Activated CD4-positive, CD25-positive, alpha-beta regulatory T cell (primary cell): ENCODE measurements at places on chromosomes 3 and 15.

GRCh38 chr15:83871808-83872559, 218.1 kb downstream of the ADAMTSL3 start:
- no peak for DNase-seq

DNA sequence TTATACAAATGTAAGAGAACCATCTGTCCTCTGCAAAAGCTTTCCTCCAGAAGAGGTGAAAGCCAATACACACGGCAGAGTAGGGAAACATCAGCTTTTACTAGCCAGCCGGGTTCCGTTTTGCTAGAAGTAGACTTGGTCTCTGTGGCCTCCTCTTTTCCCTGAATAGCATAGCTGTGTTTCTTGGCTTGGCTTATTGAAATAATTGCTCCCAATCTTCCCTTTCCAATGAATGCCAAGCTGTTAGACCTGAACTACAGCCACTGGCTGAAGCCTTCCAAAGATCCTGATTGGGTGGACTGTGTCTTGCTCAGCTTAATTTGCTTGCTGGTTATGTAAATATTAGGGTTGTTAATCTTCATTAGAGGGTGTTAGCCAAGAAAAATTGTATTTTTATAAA, 157.8 kb upstream of the ROPN1 start:
- DNase-seq: no peak

DNA sequence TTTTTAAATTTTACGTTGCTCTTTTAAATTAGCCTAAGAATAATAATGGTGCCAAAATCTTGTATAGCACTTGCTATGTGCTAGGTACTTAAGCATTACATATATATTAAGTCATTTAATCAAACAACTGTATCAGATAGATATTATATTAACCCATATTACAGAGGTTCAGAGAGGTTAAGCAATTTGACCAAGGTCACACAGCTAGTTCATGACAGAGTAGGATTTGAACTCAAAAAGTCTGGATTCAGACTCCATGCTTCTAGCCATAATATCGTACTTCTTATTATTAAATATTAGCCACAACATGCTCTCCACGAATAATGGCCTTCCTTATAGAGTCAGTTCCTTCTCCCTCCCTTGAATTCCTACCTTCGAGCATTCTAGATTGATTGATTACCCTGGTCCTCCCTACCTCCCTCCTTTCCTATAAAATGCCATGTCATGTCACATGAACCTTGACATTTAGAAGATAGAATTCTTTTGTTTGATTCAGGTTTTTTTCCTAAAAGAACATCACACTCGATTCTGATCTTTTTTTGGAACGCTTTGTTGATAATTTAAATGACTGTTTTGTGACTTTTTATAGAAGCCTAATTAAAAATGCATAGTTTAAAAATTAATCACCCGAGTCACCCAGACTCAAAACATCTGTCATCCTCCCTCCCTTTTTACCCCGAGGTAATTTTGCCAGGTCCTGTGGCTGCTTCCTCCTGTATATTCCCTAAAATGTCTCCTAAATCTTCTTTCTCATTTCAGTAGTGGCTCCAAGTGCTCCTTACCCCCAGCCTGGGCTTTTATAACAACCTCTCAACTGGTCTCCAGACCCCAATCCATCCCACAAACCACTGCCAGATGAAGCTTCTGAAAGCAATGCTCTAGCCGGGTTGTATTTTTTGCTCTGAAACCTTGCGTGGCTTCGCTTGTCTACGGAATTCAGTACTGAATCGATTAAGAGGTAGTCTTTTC, 8.5 kb upstream of the PSMD6 start:
- no peak for DNase-seq

DNA sequence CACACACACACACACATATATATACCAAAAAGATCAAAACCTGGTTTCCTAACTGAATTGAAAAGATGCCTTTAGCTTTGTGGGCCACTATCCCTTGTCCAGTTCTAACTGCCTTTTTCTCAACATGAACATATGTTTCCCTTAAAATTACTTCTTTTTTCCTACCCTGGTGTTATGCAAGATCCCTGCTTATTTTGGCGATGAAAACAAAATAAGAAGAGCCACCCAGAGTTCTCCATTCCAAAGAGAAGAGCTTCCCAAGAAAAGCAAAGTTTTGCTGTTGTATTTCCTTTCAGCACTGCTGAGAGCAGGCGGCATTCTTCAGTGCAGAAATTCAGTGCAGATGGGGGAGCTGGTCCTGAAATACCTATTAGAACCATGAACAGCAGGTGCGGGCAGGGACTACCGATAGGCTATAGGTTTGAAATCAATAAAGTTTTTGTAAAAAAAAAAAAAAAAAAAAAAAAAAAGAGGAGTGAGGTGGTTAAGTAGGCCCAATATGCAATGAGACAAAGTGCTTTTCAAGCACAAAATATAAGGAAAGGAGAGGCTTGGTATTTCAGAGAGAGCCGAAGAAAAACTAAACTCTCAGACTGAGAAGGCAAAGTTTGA, 238.0 kb downstream of the FOXP1 start:
- no peak for DNase-seq

GRCh38 chr3:152443212-152444023, 174.7 kb downstream of the MBNL1 start:
- DNase-seq: no peak

- no peak for DNase-seq
Observed at GRCh38 chr15:62833646-62834045, 208.9 kb upstream of the TPM1 start.
